ENCODE measurements at places on chromosomes 1 and 21. TPM values are rescaled to one million over a fixed set of nuclear protein-coding genes. Genes with fewer than 3 reads are reported as not detected.

DNA sequence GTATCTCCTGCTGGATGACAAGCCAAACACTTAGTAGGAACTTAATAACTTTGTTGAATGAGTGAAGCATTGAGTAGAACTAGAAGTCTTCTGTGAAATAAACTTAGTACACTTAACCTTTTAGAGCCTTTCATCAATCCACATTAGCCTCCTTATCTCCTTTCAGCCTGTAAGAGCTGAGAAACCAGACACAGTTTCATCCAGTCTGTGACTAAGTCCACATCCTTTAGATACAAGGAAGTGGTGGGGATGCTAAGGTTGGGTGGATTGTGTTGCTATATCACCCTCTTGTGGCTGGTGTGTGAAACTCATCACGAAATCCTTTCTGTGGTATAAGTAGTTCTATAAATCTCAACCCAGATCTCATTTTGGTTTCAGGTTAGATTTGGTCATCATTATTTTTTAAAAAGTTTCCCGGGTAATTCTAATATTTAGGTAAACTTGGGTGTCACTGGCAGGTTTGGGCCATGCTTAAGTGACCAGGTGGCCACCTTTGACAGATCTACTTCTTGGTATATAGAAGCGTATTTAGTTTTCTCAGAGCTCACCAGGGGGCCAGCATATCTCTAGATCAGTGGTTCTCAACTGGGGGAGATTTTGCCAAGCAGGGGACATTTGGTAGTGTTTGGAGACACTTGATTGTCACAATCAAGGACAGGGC lies 27.8 kb upstream of the CD84 start:
- peak; percentile 58 for DNase-seq

GRCh38 chr1:158509471-158510156 lies 37.6 kb downstream of the OR10R2 start:
- no peak for DNase-seq

GRCh38 chr1:236082526-236082925 lies 17.6 kb upstream of the NID1 start:
- DNase-seq = no peak

- DNase-seq = peak; percentile 81
Observed at GRCh38 chr1:87956072-87956471, 627.4 kb downstream of the LMO4 start.

- peak; percentile 2 for DNase-seq
Observed at GRCh38 chr1:86419277-86419903, 4.6 kb upstream of the CLCA2 start.

The LAMB3 gene
- 9.1 TPM for polyA plus RNA-seq

DNA sequence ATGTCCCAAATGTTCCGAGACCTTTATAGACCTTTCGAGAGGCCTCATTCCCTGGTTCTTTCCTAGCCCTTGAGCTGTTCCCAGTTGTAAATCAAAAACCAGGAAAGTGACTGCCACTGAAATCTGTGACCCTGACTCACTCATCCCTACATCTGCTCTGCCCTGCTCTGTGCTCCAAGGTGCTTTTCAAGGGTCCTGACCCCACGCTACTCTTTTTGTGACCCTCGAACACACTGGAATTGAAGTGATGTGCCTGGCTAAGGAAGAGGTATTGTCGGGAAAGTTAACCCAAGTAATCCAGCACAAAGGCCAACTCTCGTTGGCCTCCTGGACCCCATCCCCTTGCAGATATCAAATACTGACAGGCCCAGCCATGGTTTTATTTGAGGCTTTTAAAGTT lies 244.4 kb downstream of the HHAT start:
- DNase-seq = no peak

GRCh38 chr21:41536076-41536826 lies 28.3 kb upstream of the TMPRSS2 start:
- no peak for DNase-seq

The ZNF648 gene
- polyA plus RNA-seq = not detected

The OR2T33 gene
- not detected for polyA plus RNA-seq

The CRYAA gene
- polyA plus RNA-seq = not detected

- no peak for DNase-seq
Observed at GRCh38 chr1:20282533-20282932, 8.1 kb upstream of the VWA5B1 start.

The LCE1E gene
- not detected for polyA plus RNA-seq

Data from A549 (cell line).